ENCODE measurements at places on chromosomes 1 and 21.

GRCh38 chr1:44723064-44723463, 7.9 kb downstream of the RNU5D-1 start:
- no peak for DNase-seq

DNA sequence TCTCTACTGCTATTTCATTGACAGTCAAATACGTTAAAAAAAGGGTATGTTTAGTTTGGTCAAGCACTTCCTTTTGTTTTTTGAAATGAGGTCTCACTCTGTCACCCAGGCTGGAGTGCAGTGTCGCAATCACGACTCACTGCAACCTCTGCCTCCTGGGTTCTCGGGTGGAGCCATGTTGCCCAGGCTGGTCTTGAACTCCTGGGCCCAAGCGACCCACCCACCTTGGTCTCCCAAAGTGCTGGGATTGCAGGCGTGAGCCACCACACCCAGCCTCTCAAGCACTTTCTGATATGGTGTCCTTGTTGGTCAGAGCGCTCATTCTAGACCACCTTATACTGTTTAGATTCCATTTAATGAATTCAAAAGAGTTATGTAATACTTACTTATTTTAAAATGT, 20.9 kb upstream of the RHBDL2 start:
- DNase-seq, result no peak

DNA sequence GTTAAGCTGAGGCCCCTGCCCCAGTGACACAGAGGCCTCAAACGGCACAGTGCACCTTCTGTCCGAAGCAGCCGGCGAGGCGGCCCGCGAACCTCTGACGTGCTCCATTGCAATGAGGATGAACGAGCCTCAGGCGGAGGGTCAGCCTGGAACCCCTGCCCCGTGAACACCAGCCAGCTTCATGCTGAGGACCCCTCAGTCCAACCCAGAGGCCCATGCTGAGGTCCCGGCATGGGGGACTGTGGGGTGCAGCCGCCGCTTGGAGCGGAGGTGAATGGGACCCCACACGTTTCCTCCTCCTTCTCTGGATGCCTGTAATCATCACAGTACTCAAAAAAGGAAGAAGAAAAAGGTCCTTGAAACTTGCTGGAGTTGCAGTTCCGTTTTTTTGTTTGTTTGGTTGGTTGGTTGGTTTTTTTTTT, 62.1 kb downstream of the PRKCZ start:
- no peak for DNase-seq

- DNase-seq, result no peak
These were observed 50.8 kb upstream of the CLIC4 start for GRCh38 chr1:24694380-24694843.

- DNase-seq, result no peak
These were observed 27.6 kb upstream of the BCAS2 start for GRCh38 chr1:114609026-114609425.

All from H9 (cell line).